ENCODE measurements at places on chromosomes 12 and 14.

- no peak overlapping the region for H3K4me3 ChIP-seq
- no peak for DNase-seq
Observed at GRCh38 chr12:80925983-80926382, 11.8 kb downstream of the LIN7A start.

- no peak overlapping the region for H3K27ac ChIP-seq
- no peaks in the 10 kb centered on the region for H3K4me1 ChIP-seq
- DNase-seq: no peak
- no peaks in the 10 kb centered on the region for H3K27me3 ChIP-seq
- no peaks in the 10 kb centered on the region for H3K36me3 ChIP-seq
- H3K4me3 ChIP-seq: no peak overlapping the region
Observed at GRCh38 chr14:79852950-79853744, 358.2 kb downstream of the DIO2 start.

DNA sequence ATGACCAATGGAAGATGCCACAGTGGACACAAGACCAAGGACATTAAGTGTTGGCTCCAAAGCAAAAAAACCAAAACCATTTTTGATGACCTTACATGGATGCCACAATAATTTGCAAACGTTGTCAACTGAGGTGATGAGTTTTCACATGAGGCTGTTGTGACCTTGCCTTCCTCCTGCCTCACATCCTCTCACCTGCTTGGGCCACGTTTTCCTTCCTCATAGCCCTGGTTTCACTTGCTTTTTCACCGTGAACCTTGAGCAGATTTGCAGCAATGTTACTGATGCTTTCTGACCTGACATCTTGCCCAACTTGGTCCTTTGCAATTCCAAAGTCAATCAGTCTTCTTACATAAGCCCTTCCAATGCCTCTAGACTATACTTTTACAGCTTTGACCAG is 3.7 kb downstream of the KRT6B start:
- H3K36me3 ChIP-seq: no peaks in the 10 kb centered on the region
- peaks cover 29% of the 10 kb centered on the region for H3K27me3 ChIP-seq
- no peak for DNase-seq

DNA sequence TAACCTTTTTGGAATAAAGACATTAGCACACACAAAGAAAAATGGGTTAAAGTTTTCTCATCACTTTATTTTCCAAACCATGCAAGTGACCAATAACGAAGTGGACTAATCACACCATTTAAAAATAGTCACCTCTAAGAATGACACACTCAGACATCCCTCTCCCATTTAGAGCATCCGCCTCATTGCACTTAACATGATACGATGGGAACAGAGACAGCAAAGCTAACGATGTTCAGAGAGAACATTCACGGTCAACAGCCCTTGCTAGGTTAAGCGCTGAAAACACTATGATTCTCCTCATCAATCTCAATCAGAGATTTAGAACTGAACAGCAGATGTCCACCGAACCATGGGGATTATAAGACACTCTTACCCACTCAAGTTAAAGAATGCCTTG is 35.8 kb downstream of the NIN start:
- H3K36me3 ChIP-seq: peaks cover 32% of the 10 kb centered on the region
- no peaks in the 10 kb centered on the region for H3K27me3 ChIP-seq
- no peak for DNase-seq

DNA sequence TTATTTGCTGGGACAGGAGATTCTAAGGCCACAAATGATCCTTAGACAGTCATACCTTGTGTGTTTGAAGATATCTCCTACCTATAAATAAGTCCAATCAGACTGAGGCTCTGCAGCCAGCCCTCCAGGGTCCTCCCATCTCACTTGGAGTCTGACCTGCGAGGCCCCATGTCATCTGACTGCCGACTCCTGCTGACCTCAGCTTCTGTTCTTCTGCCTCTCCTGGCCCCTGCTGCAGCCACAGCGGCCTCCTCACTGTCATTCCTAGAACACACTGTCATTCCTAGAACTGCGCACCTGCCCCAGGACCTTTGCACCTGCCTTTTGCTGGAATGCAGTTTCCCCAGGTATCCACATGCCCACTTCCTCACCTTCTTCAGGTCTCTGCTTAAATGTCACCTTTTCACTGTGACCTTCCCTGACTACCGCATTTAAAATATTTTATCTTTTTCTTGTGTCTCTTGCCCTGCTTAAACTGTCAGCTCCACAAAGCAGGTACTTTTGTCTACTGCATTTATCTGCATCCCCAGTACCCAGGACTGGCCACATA is 56.5 kb upstream of the RIN3 start:
- peaks cover 24% of the 10 kb centered on the region for H3K4me1 ChIP-seq
- no peaks in the 10 kb centered on the region for H3K27me3 ChIP-seq
- H3K4me3 ChIP-seq: no peak overlapping the region
- peaks cover 3% of the 10 kb centered on the region for H3K36me3 ChIP-seq
- no peak overlapping the region for H3K27ac ChIP-seq

DNA sequence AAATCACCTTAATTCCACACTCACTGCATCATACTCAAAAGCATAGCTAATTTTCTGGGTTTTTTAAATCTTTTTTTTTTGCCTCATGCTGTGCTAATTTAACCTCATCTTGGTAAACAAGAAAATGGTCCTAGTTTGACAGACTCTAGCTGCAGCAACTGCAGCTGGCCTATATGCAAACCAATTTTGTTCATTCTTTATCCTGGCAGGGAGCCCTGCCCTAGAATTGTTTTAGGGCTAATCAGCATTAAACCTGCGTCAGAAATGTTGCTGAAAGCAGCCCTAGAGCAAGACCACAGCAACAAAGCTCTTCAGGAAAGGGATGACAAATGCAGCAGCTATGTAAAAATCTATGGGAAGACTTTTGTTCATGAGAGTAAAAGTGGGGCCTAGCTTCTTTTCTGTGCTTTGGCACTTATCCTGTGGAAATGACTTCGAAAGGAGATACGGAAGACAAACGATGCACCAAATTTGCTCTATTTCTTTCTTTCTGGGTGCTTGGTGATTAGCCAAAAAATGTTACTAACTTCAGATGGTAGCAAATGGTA is 72.2 kb downstream of the DENND5B start:
- H3K27ac ChIP-seq: no peak overlapping the region
- H3K4me3 ChIP-seq: no peak overlapping the region
- H3K4me1 ChIP-seq: no peaks in the 10 kb centered on the region
- DNase-seq: no peak
- no peaks in the 10 kb centered on the region for H3K27me3 ChIP-seq

DNA sequence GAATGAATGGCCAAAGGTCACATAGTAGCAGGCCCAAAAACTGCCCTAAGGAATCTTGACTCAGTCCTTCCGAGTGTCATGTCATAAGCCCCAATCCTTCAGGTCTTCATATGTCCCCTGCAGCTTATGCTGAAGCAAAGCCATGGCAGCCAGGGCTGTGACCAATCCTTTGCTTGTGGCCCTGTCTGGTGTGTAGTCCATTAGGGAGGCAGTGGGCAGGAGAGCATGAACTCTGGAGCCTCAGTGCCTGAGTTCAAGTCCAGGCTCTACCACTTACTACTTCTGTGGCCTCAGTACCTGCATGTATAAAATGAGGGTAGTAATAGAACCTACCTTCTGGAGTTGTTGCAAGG is 20.3 kb downstream of the PLEKHG3 start:
- no peak for DNase-seq
- H3K4me1 ChIP-seq: peaks cover 75% of the 10 kb centered on the region
- peak overlapping the region; percentile 90 for H3K27ac ChIP-seq
- peaks cover 4% of the 10 kb centered on the region for H3K36me3 ChIP-seq
- no peaks in the 10 kb centered on the region for H3K27me3 ChIP-seq

DNA sequence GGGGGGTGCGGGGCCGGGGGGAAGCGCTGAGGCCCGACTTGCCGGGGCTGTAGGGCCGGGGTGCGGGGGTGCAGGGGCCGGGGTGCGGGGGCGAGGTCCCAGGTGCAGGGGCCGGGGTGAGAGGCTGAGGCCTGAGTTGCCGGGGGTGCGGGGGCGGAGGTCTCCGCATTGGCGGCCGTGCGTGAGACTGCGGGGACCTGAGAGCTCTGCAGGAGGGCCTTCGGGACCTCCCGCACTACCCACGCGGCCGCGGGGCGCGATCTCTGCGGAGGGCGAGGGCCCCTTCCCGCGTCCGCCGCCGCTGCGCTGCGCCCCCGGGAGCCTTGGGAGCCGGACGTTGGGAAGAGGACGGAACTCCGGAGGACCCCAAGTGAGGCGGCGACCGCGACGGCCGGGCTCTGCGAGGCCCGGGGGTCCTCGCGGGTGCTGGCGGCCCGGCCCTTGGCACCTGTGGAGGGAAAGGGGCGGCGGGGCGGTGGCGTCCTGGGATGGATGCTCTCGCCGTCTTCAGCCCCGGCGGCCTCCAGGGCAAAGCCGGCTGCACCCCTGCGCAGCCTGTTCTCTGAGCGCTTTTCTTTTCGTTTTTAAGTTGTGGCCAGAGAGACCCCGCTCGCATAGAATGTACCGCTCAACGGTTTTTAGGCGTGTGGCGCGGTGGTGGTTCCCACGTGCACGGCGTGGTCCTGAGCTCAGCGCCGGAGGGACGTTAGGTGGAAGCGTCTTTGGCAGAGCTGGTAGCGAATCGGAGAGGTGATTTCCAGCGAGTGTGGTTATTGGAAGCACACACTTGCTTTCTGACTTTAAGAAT is 1.3 kb downstream of the PIWIL1 start:
- no peak overlapping the region for H3K4me3 ChIP-seq
- no peaks in the 10 kb centered on the region for H3K36me3 ChIP-seq
- H3K27ac ChIP-seq: no peak overlapping the region
- H3K4me1 ChIP-seq: peaks cover 5% of the 10 kb centered on the region
- peaks cover 22% of the 10 kb centered on the region for H3K27me3 ChIP-seq
- DNase-seq: no peak

DNA sequence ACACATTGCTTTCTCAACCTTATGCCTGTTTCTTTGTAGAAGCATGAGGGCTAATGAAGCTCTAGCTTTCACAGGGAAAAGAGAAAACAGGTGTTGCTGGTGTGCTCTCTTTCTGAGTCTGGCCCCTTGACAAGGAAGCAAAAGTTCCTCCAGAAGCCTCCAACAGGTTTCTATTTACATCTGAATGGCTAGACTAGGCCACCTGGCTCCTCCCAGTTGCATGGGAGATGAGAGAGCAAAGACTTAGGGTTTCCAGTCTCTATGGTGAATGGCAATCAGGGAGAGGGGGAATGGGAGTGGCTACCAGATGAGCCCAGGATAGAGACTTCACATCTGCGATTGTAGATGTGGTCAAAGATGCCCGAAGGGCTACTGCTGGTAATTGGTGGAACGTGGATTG is 138.1 kb upstream of the PLXNC1 start:
- no peaks in the 10 kb centered on the region for H3K36me3 ChIP-seq
- H3K27me3 ChIP-seq: peaks cover 35% of the 10 kb centered on the region
- H3K4me1 ChIP-seq: no peaks in the 10 kb centered on the region
- no peak overlapping the region for H3K4me3 ChIP-seq
- no peak for DNase-seq

DNA sequence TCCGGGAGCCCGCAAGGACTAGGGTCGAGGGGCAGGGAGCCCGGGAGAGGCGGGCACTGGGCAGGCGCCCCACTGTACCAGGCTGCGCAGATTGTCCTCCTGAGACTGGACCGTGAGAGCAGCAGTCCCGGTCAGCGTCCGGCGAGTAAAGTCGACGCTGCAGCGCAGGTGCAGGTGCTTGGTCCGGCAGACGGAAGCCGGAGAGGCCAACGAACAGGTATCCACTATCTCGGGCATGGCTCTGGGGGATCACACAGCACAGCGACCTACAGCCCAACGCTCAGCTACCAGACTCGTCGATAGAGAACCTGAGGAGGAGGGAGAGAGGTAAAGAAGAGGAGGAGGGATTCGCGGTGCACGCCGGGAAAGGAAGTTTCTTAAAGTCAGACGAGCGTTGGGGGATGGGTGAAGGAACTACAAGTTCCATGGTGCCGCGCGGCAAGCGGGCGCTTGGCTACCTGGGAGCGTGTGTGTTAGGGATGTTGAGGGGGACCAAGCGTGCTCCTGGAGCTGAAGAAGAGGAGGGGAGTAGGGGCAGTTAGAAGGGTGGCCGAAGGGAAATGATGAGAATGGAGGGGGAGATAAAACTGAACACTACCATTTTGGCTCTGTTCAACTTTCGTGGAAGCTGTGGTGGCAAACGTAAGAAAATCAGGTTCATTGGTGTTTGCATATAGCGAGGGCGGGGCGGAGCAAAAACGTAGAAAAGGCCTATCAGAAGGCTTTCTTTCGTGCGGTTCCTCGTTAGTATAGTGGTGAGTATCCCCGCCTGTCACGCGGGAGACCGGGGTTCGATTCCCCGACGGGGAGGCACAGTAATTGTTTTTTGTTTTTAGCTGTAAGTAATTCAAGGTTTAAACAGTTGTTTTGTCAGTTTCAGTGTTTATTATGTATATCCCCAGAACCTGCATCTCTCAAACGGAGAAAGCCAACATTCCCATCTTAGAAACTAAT is at the start of gene LTA4H:
LTA4H (minus strand) TSS at position 305 of the 954 bp plus-strand sequence; CDS start at position 237, 68 bp downstream.
- H3K27ac ChIP-seq: no peak within 1 kb of the TSS
- DNase-seq: peak; percentile 99
- H3K4me1 ChIP-seq: peaks cover under 1% of the 10 kb centered on the region
- H3K36me3 ChIP-seq: peaks cover 3% of the 10 kb centered on the region

- DNase-seq: no peak
- no peaks in the 10 kb centered on the region for H3K36me3 ChIP-seq
- H3K4me1 ChIP-seq: no peaks in the 10 kb centered on the region
- no peak overlapping the region for H3K27ac ChIP-seq
Observed at GRCh38 chr14:72839753-72840607, 53.9 kb downstream of the DPF3 start.

DNA sequence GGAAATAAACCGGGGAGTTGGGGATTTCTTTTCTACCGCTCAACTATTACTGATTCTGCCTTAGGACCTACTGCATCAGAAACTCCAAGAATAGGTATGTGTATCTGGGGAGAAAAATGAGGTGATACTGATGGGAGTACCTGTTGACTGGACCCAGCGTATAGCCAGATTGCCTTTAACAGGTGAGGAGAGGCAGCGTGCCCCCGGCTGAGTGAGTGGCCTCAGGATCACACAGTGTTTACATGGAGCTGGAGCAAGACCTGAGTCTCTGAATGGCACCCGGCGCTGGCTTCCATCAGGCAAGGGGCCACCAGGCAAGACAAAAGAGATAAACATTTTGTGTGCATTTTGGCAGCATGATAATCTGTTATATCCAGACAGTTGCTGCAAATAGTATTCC is 496.2 kb downstream of the EGLN3 start:
- H3K36me3 ChIP-seq: no peaks in the 10 kb centered on the region
- DNase-seq: no peak
- H3K27me3 ChIP-seq: no peaks in the 10 kb centered on the region
- no peak overlapping the region for H3K27ac ChIP-seq

DNA sequence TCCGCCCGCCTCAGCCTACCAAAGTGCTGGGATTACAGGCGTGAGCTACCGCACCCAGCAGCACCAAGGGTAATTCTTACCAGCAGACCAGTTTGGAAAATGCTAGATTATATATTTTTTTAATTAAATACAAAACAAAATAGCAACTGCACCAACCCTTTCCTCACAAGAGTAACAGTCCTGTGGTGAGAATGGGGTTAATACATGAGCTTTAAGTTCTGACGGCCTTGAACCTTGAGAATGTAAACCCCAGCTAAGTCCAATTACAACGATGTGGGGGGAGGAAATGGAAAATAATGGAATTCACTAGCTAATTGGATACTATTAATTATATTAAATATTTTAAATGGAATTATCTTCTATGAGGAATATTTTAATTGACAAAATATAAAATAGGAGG is 82.3 kb downstream of the GTF2A1 start:
- no peaks in the 10 kb centered on the region for H3K27me3 ChIP-seq
- DNase-seq: no peak
- no peaks in the 10 kb centered on the region for H3K4me1 ChIP-seq
- no peak overlapping the region for H3K27ac ChIP-seq
- H3K4me3 ChIP-seq: no peak overlapping the region
